RPMI7951 (cell line): ENCODE measurements at places on chromosomes 12 and 14. TPM values are rescaled to one million over a fixed set of nuclear protein-coding genes. Genes with fewer than 3 reads are reported as not detected.

GRCh38 chr12:115750340-115750739 lies 527.2 kb downstream of the MED13L start:
- DNase-seq: no peak

DNA sequence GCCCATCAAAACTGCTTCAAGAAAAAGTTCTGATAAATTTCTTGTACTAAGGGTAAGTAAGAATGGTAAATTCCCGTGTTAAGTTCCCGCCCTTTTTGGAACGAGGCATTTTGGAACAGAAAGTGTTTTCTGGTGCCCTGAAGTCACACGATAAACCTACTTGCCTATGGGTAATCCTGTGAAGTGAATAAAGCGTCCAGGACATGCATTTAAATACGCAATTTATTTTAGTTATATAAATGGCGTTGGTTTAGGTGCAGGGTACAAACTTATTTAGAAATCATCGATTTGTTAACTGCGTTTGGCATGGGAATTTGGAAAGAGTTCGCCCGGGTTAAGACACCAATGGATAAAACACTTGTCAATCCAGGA lies 715 bp upstream of the RAP1B start:
- DNase-seq: peak; percentile 48

The CIROP gene
- not detected in 2 replicates for total RNA-seq

The KRT83 gene
- not detected in 2 replicates for total RNA-seq

The KRT80 gene
- total RNA-seq: 1.3 and 2.1 TPM in 2 replicates

DNA sequence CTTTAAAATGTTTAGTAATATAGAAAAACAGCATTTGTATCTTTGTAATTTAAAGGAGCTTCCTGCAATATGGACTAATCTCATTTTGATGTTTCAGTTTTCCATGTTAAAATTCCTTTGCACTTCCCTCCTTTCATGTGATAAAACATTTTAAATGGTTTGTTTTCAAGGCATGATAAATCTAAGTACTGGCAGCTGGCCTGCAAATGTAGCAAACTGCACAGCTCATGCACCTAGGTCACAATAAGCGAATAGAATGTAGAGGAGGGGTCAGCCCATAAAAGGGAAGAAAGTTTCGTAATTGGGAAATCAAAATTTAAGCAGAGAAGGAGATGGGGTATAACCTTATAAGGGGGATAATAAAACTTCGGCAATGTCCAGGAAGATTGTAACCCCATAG lies 80.0 kb upstream of the KCNH3 start:
- DNase-seq: no peak

The FOXG1 gene
- not detected in 2 replicates for total RNA-seq

- DNase-seq: peak; percentile 93
These were observed 299.6 kb downstream of the PCNX1 start for GRCh38 chr14:71206766-71207371.

The PAPLN gene
- total RNA-seq: 1.6 and 2.8 TPM in 2 replicates

DNA sequence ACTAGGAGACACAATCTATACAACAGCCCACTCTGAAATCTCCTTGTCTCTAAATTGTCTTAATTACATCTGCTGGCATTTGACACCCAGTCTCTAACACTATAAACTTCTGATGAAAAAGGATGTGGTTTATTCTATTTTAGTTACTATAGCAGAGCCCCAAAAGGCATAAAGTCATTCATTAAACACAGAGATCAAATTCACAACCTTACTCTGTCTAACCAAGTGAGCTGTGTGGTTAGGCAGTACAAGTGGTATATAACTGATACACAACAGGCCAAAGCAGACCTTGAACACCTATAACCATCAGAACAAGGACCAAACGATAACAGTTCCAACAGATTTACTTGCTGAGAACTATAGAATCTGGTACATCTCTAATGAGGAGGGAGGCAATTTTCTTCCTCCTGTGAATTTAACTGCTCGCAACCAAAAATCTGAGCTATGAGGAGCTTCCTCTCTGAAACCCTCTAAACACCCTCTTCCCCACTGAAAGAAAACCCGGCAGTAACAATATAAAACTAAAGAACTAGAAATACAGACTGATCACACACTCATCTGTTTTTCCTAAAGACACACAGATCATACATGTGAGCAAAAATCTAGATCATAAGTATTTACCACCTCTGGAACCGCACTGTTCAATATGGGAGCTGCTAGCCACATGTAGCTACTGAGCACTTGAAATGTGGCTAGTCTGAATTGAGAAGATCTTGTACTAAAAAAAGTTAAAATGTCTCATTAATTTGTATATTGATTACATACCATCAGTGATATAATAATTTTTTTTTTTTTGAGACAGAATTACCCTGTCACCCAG lies 17.7 kb downstream of the SPPL3 start:
- no peak for DNase-seq

DNA sequence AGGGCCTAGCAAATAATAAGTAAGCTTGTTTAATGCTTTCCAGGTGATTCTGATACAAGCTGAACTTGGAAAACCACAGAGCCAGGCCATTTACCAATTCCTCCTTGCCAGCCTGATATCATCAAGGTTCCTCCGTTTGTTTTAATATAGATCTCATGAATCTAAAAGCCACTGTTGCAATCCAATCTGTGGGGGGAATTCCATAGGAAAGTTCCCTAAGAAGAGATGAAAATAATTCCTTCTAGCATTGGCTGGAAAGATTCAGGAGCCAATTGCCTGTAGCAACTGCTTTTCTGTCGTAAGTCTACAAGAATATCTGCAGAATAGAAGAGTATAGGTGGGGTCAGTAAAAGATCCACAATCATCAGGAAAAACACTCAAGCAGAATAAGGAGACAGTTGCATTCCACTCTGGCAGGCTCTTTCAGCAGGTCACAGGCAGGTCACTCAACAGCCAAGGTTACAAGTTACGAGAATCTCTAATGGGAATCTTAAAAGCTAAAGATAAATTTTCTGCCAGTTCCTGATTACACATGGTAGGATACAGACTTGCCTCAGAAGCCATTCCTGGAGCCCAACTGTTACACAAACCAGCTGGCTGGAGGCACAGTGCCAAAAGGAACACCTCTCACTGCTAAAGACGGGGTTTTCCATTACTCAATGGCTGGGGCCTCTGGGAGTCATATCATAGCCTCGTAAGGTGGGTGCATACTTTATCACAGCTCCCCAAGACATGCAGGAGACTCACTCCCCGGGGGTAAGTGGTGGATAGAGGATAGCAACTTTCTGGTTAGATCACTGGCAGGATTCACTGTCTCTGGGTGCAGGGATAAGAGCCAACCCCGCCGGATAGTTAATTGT lies 43.6 kb downstream of the FGD6 start:
- DNase-seq: peak; percentile 74

DNA sequence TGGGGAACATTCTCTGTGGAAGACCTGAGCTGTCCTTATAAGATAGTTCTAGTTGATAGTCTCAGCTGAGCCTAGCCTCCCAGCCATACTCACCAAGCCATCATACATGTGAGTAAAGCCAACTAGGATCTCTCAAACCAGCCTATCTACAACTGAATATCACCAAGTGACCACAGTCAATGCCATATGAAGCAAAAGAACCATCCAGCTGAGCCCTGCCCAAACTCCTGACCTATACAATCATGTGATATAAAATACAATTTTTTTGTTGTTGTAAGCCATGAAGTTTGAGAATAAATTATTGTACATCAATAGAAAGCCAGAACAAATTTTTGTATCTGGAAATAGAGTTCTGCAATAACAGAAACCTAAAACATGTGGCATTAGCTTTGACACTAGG lies 118.3 kb downstream of the SLC25A21 start:
- no peak for DNase-seq

DNA sequence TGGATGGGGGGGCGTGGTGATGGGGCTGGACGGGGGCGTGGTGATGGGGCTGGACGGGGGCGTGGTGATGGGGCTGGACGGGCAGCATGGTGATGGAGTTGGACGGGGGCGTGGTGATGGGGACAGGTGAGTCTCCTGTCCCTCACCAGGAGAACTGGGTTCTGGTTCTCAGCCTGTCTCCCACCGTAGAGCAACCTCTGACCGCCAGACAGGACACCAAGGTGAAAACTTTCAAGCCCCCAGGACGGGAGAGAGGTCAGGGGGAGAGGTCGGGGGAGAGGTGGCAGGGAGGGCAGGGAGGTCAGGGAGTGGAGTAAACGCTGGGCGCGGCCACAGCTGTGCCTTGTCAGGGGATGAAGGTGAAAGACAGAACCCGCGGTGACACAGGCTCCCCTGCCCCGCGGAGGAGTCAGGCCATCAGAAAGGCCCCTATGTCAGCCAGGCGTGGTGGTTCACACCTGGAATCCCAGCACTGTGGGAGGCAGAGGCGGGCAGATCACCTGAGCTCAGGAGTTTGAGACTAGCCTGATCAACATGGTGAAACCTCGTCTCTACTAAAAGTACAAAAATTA lies 84.6 kb downstream of the GALNT9 start:
- no peak for DNase-seq

The CEBPE gene
- not detected in 2 replicates for total RNA-seq

The SLC6A15 gene
- total RNA-seq: 0.39 and 0.96 TPM in 2 replicates

DNA sequence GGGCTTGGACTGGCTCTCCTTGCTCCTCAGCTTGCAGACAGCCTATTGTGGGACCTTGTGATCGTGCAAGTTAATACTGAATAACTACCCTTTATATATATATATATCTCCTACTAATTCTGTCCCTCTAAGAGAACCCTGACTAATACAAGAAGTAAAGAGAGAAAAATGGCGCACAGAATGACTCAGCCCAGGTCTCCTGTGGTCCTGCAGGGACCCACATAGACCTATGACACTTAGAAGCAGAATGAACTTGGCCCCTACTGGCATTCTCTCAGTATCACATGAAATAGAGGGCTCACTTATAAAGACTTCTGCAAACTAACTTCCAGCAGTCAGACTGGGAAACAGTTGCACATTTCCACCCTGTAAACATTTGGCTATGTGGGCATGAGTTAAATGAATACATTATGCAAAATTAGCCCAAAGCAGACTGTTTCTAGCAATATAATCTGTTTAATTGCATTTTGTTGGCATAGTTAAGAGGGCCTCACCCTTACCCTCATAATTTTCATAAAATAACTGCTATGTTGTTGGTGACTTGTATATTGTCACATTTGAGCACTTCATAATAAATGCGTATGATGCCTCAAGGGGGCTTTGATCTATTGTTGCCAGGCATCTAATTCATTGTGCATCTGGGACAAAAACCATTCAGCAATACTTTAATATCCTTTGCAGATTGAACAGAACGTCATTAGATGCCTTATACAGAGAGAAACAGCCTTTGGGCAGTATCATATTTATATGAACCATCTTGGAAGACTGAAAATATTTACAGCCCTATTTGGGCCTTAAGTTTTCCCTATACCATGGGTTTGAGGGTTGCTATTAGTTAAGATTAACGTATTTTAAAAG lies 349.7 kb upstream of the DIO2 start:
- DNase-seq: no peak

The ST8SIA1 gene
- 1.7 and 2.6 TPM in 2 replicates for total RNA-seq

GRCh38 chr14:82676403-82676802 lies 1142.8 kb upstream of the SEL1L start:
- DNase-seq: no peak

- no peak for DNase-seq
These were observed 32.6 kb downstream of the RAD52 start for GRCh38 chr12:916712-917445.

DNA sequence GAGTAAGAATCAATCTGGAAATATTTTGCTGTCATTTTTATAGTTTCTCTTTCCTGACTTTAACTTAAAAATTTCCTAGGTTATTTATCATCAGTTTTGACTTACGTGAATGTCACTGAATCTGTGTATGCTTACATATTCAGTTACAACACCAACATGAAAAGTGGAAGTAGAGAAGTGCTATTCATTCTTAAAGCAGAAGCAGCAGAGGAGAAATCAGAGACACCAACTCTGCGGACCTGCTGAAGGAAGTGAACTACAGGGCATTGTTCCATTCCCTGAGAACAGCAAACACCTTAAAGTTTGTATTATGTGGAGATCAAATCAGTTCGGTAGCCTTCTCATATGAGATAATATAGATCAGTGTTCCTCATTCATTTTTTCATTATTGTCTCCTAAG lies 34.1 kb downstream of the RAD51B start:
- DNase-seq: no peak

The YAF2 gene
- 11.7 and 19.9 TPM in 2 replicates for total RNA-seq

- peak; percentile 73 for DNase-seq
These were observed 189.7 kb downstream of the ETV6 start for GRCh38 chr12:11839091-11839641.

DNA sequence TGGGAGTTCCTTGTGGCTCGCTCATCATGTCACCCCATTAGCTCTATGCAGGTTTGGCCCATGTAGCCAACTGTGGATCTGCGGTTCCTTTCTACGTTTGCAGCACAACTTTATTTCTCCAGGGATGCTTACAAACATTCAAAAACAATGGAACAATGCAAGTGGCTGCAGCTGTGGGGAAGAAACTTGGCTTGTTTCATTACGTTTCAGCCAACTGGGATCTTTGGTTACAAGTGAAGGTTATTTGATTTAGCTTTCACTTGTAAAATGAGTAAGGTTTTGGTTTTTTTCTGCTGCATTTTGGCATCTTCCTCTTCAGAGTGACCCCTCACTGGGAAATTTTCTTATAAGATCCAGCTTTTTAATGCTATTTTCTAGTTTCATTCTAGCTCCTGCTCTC lies 105.9 kb downstream of the PLXNC1 start:
- no peak for DNase-seq

The AQP6 gene
- 0.10 TPM in 1 of 2 replicates, not detected in the other for total RNA-seq

- DNase-seq: no peak
These were observed 5.8 kb downstream of the ARHGAP9 start for GRCh38 chr12:57473886-57474285.

The KCNJ8 gene
- total RNA-seq: under 0.01 TPM in 1 of 2 replicates, not detected in the other

- no peak for DNase-seq
These were observed 141.9 kb upstream of the C14orf180 start for GRCh38 chr14:104437703-104438102.

DNA sequence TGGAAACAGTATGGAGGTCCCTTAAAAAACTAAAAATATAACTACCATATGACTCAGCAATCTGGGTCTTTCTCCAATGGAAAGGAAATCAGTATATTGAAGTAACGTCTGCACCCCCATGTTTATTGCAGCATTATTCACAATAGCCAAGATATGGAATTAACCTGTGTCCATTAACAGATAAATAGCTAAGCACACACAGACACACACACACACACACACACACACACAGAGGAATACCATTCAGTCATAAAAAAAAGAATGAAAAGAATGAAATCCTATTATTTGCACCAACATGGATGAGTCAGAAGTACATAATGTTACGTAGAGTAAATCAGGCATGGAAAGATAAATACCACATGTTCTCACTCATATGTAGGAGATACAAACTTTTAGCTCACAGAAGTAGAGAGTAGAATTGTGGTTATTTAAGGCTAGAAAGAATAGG lies 4.7 kb downstream of the KLRK1 start:
- peak; percentile 92 for DNase-seq
